ENCODE measurements at places on chromosomes 16 and 17.

DNA sequence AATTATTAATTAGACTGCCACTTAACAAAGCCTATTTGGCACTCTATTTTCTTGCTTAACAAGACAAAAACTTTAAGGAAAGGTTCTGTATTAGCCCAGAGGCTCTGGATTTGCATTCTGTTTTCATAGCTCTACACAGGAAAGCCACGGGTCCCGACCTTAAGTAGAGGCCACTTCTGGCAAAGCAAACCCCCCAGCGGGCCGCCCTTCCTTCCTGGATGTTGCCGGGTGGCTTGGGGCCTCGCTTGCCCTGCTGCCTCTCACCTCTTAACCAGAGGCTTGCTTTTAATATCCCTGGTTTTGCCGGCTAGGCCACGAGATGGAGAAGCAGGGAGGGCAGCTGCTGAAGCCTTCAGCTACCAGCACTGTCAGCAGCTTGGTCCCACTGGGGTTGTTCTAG lies 4.4 kb downstream of the RTN4RL1 start:
- no peak for DNase-seq

- DNase-seq: no peak
Observed at GRCh38 chr17:42288803-42289610, 709 bp downstream of the STAT5A start.

GRCh38 chr17:12646761-12647422 lies 18.8 kb upstream of the MYOCD start:
- DNase-seq: no peak

DNA sequence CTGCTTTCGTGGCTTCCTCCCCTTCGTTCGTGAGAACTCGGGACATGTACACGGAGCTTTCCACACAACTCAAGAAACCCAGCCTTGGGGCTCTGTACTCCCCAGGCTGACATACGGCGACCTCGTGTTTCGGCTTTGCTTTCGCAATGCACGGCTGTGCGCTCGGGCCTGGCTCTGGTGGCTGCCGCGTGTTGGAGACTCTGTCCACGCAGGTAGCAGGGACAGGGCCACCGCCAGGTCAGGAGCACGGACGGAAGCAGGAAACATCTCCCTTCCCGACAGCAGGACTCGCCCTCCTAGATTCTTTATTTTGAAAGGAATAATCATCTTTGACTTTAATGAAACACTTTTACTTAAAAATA lies 17.3 kb downstream of the UTS2R start:
- DNase-seq: no peak

DNA sequence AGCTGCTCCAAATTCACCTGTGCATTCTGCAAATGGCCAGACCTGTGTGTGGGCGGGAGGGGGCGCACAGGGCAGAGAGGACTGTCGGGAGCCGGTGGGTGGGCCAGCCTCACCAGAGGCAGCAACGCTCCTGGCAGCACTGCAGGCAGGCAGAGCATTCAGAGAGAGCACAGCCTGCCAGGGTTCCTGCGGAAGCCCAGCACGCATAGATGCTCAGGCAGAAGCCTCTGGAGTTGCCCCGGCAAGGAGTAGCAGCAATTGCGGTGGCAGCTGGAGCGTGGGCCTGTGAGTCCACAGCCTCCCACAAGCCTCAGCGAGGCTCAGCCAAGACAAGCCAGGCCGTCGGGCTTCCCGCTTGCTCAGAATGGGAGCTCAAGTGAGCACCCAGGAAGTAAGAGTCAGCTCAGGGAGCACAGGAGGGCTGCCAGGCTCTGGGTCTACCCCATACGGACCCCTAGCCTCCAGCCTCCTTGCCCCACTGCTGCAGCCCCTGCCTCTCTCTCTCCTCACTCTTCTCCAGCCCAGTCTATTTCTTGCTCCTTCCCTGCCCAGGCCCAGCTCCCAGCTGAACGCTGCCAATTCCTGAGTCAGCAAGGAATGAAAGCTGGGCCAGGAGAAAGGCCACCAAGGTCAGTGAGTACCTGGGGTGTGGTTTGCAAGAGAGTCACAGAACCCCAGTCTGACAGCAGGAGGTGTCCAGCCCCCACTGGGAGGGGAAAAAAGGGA lies 9.6 kb downstream of the EMC6 start:
- DNase-seq: no peak

DNA sequence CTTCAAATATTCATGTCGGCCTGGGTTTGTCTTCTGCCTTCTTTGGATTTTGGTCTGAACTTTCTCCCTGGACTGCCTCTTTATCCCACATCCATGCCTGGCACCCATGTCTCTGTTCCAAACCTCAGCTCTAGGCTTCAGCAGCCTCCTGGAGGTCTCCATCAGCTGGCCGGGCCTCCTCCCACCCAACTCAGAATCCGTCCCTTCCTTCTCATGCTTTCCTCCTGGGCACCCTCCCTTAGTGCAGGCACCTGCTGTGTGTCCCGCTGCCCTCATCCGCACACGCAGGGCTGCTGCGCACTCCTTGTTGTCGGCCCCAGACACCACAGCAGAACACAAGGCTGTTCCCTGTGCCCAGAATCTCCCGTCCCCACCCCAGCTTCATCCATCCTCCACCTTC lies 14.0 kb downstream of the LDHD start:
- no peak for DNase-seq

- no peak for DNase-seq
Observed at GRCh38 chr17:81132770-81133723, 32.3 kb upstream of the PVALEF start.

GRCh38 chr17:39197380-39198185 lies at the start of gene CACNB1:
CACNB1 (minus strand) TSS chr17:39197669; CDS start chr17:39197495, 174 bp downstream.
- peak; percentile 92 for DNase-seq

GRCh38 chr17:27381007-27381501 lies 75.2 kb upstream of the KSR1 start:
- peak; percentile 88 for DNase-seq

- DNase-seq: no peak
Observed at GRCh38 chr16:2008009-2008526, 1.6 kb downstream of the ZNF598 start.

DNA sequence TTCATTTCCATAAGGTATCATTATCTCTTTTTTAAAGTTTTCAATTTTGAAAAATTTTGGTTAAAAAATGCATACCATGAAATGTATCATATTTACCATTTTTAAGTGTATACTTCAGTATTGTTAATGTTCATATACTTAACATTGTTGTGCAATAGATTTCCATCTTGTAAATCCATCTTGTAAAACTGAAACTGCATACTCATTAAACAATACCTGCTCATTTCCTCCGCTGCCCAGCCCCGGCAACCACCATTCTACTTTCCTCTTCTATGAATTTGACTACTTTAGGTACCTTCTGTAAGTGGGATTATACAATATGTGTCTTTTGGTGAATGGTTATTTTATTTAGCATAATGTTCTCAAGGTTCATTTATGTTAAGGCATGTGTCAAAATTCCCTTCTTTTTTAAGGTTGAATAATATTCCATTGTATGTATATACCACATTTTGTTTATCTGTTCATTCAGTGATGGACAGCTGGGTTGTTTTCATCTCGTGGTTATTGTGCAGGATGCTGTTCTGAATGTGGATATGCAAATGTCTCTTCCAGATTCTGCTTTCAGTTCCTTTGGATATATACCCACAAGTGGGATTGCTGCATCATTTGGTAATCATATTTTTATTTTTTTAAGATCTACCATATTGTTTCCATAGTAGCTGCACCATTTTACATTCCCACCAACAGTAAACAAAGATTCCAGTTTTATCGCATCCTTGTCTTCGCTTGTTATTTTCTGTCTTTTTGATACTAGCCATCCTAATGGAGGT lies 6.7 kb downstream of the CCL2 start:
- DNase-seq: no peak

DNA sequence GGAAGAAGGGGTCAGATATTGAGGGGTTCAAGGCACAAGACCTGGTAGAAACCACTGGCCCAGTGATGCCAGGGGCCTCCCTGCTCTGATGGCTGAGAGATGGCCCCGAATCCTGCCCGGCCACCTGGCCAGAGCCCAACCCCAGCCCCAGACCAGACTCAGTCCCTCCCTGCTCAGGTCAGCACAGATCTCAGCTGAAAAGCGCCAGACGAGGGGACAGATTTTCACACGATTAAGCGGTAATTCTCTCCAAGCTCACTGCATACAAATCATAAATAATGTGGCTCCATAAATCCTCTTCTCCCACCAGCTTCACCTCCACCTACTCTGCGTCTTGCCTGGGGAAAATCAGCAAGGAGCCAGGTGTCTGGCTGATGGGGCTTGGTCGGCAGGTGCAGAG lies 57.1 kb downstream of the ENGASE start:
- DNase-seq: peak; percentile 32

DNA sequence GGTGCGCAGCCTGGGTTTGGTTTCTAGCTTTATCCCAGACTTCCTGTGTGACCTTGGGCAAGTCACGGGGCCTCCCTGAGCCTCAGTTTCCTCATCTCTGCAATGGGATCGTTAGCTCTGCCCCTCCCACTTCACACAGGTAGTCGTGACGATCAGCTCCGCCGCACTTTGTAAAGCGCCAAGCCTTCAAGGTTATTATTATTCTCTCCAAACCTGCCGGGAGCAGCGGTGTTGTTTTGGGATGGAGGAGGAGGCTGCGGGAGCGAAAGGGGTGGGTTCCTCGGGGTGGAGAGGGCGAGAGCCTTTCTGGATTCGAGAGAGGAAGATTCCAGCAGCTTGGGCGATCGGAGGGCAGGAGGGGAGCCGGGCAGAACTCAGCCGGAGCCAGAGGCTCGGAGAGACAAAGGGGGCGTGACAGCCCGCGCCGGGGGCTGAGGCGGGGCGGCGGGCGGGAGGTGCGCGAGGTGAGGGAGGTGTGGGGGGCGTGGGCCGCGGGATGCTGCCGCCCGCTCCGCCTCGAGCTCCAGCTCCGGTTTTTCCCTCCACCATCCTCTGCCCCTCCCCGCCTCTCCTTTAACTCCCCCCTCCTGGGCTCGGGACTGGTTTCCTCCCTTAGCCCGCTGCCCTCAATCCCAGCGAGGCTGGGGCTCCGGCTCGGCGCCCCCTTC lies at the start of gene EFNB3:
Gene EFNB3, plus strand, starts transcription at position 602 of the 668 bp plus-strand sequence. CDS start 397 bp downstream, outside the sequence.
- DNase-seq: peak; percentile 84

DNA sequence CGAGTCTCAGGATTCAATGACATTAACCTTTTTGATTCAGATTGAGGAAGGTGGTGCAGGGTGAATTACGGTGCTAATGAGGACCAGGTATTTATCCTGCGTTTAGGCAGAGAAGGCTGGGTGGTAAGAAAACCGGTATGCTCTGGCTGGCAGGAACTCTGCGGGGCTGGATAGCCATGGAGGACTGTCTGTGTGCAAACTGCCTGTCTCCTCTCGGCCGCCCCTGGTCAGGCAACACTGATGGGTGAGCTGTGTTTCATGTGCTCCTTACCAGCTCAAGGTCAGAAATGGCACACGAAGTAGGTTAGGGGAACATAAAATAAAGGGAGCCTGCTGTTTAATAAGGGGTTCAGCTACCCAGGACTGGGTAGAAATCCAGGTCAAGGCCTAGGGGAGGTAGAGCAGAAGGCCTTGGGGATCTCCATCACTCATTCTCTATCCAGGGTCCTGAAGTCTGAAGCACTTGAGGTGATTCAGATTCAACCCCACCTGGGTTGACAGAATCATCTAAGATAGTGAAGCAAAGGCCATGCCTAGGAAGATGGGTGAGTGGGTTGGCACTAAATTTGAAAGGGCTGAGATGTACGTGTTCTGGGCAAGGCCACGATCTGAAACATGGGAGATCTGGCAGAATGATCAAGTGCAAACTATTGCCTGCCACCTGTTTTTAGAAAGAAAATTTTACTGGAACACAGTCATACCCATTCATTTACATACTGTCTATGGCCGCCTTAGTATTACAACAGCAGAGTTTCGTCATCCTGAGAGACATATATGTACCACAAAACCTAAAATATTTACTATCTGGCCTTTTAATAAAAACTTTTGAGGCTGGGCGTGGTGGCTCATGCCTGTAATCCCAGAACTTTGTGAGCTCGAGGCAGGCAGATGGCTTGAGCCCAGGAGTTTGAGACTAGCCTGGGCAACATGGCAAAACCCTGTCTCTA lies 292.5 kb downstream of the XYLT1 start:
- no peak for DNase-seq

DNA sequence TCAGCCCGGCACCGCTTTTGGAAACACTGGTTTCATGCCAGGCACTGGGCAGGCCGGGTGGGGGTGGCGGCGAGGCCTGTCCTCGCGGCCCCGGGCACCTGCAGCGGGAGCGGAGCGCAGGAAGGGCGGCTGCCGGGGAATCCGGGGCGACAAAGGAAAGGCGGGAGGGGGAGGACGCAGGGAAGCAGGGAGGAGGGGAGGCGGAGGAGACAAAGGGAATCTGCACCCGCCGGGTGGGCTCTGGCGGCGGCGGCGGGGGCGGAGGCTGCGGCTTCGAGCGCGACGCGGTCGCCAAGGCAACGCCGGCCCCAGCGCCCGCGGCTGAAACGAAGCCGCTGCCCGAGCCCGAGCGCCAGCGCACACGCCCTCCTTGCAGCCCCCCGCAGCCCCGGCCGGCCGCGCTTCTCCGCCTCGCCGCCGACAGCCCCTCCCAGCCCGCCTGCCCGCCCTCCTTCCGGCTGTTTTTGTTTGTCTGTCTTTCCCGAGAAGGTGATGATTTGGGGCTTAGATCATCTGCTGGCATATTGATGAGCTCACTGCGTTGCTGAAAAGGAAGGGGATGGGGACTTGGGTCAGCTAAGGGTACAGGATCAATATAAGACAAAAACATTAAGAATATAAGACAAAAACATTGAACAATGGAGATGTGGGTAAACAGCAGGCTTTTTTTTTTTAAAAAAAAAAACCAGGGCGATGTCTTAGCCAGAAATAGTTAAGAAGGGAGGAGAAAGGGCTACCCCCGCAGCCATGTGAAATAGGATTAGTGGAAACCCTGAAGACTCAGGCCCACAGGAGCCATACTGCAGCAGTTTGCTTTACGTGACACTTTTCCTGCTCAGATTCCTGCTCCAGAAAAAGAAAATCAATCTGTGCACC lies 32.7 kb downstream of the CDK5R1 start:
- peak; percentile 98 for DNase-seq

- no peak for DNase-seq
Observed at GRCh38 chr17:80122926-80123505, 21.6 kb downstream of the GAA start.

GRCh38 chr17:57776366-57776765 lies 31.3 kb upstream of the CCDC182 start:
- DNase-seq: no peak

GRCh38 chr16:48511071-48511540 lies 98.9 kb downstream of the N4BP1 start:
- DNase-seq: no peak

GRCh38 chr17:59355702-59356325 lies 24.4 kb downstream of the YPEL2 start:
- DNase-seq: no peak
